Umbilical cord (tissue), 2 donors: ENCODE measurements at places on chromosomes 12 and 14. TPM values are rescaled to one million over a fixed set of nuclear protein-coding genes. Genes with fewer than 3 reads are reported as not detected.

PTPN6 gene
- total RNA-seq, result 18.3 TPM

ST8SIA1 gene
- total RNA-seq, result 17.1 TPM

PKP2 gene
- 45.7 TPM for total RNA-seq

GRCh38 chr12:6180268-6181051 lies 19.7 kb upstream of the CD9 start:
- no peak for DNase-seq

DNA sequence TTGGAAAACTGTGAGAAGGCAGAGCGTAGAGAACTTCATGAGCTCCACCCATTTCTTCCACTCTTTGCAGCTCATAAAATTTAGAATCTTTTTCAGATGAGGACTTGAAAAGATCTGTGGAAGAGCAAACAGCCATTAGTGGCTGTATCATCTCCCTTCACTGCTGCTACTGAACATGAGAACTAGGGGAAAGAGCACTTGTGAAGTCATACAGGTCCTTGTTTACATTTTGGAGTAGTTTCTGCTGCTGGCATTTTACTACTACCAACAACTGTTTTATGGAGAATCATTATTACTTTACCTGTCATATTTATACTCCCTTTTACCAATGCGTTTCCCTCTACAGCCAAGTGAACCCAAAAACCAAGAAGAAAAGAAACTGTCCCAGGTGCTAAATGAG lies 41.0 kb downstream of the RPGRIP1 start:
- DNase-seq, result no peak

GRCh38 chr12:1102115-1102514 lies 111.1 kb downstream of the ERC1 start:
- no peak for DNase-seq

GRCh38 chr12:52380271-52380694 lies 5.2 kb downstream of the KRT84 start:
- peak; percentile 34 for DNase-seq

DNA sequence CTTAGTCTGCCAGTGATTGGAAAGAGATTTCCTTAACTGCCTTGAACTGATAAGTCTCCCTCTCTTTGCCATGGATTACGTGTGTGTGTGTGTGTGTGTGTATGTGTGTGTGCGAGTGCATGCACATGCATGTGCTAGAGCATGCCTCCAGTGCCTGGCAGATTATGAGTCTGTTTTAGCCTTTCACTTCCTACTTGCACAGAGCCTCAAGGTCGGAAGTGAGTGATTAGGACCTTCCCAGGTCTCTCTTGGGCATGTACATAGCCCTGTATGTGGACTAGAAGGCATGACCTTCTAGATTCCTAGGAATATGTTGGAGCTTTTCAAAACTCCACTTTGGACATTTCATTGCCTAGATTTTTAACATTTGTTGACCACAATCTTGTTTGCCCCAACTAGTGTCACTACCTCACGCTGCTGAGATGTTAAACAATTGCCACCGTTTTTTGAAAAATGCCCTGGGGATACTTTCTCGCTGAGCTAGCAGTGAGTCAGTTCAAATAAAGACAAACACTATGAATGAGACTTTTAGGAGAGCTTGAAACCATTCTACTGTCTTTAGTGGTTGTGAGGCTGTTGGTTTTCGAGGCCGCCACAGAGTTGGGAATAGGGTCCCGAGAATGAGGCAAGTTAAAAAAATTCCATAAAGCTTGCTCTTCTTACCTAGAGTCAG lies 28.2 kb downstream of the KIAA0586 start:
- no peak for DNase-seq
